ENCODE measurements at places on chromosomes 2 and 18.

- DNase-seq: no peak
These were observed 141.0 kb downstream of the THADA start for GRCh38 chr2:43454791-43455190.

DNA sequence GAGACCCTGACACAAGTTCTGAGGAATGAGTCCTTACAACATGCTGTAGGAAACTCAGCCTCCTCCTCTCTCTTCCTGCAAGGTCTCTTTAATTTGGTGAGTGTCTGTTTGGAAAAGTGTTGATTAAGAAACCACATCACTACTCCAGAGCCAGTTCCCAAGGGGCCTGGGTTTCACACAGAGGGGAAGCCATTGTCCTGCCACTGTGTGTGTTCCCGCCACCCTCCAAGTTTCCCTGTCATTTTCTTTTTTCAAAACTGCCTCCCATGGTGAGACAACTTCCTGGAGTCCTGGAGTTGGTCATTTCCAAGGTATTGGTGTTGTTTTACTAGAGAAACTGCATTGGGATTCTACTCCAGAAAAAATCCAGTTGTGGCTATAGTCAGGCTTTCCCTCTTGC, 232.0 kb upstream of the PARD3B start:
- DNase-seq: peak; percentile 57

DNA sequence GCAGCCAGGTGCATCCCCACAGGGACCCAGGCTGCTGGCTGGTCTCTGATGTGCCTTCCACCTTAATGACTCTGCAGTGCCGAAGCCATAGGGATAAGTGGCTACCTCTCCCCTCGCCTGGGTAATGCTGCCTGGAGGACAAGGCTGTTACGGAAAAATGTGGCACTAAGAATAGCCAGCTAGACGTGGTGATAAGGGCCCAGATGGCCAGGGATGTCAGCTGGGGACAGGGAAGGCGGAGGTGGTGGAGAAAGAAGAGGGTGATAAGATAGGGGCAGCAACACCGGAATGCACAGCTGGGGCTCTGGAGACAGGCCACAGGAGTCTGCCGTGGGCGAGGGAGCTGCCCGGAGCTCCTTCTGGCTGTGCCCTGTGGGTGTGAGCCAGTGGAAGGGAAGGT, 170.6 kb downstream of the FHOD3 start:
- no peak for DNase-seq

- DNase-seq: no peak
These were observed 200.9 kb downstream of the NYAP2 start for GRCh38 chr2:225600444-225600843.

DNA sequence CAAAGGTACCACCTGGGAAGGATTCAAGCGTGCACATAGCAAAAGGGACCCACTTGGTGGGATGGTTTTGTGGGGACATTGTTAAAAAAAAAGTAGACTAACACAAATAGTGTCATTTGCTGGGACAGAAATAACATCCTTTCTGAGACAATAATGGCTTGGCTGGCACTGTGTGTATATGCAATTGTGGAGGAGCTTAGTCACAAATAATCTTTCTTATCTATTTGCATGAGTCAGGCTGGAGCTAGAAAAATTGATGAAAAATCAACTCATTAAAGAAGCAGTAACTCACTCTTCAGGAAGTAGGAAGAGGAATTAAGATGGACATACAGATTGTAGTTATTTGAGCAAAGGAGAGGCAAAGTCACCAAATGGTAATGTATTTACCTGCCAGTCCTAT, 29.5 kb upstream of the ITGB6 start:
- DNase-seq: no peak

DNA sequence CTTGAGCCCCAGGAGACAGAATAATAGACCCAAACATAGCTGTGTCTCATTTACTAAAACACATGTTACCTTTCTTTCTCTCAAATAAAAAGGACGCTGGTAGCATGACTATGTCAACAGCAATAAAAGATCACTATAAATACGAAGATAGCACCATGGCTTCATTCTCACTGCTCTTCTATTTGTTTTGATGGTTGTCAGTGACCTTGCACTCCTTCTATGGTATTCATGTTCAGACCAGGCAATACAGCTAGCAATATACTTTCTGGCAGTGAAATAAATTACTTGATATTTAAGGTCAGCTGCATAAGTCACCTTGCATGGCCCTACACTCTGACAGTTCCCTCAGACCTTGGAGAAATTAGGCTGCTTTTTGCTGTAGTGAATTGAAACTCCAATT, 263.2 kb upstream of the CDH7 start:
- no peak for DNase-seq

- DNase-seq: no peak
These were observed 16.5 kb upstream of the ACSL3 start for GRCh38 chr2:222844323-222844722.

DNA sequence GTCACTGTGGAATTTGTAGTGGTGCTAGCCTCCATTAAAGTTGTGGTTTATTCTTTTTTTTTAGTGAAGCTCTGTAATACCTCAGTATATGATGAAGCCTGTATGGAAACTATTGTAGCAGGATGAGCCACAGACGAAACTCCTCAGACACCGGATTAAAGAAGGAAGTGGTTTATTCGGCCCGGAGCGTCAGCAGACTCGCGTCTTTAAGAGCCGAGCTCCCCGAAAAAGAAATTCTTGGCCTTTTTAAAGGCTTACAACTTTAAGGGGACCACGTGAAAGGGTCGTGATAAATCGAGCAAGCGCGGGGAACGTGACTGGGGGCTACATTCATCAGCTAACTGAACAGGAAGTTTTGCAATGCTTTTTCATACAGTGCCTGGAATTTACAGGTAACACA, 8.1 kb upstream of the CCL20 start:
- DNase-seq: no peak

- no peak for DNase-seq
These were observed 37.9 kb downstream of the EHD3 start for GRCh38 chr2:31271851-31272267.

DNA sequence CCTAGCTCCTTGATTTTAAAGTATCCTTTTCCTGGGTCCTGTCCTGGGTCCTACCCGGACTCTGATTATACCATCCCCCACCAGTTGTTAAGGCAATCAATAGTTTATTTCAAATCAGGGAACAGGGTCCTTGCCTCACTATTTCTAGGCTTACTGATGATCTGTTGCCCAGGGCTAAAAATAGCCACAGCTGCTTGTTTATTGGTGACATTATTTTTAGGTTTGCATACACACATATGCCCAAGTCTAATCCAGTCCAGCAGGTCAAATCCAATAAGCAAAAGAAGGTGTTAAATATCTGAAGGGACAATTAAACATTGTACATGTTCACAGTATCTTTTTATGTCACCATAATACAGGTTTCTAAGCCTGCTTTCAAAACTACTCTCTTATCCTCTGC, 66.0 kb downstream of the RAB10 start:
- DNase-seq: no peak

DNA sequence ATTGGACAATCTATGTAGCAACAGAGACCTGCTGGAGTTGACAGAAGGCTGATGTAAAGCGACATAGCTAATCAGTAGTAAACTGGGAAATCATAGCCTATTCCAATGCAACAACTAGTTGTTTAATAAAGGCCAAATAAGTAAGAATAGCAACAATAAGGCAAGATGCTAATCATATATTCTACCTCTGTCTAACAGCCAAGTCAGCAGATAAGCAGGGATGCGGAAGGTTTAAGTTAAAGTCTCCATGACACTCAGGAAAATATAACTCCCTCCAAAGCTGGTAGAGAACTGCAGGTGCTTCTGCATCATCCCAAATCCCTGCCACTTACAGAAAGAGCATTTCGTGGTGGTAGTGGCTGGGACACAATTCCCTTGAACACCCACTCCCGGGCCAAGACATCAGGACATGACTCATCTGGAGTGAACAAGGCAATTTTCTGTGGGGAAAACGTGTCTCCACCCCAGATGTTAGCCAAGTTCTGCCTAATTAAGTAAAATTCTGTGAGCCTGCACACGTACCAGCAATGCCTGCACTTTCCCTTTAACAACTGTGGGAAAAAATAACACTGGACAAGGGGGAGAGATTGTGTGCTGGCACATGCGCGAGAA, 413.6 kb upstream of the ID2 start:
- DNase-seq: no peak

DNA sequence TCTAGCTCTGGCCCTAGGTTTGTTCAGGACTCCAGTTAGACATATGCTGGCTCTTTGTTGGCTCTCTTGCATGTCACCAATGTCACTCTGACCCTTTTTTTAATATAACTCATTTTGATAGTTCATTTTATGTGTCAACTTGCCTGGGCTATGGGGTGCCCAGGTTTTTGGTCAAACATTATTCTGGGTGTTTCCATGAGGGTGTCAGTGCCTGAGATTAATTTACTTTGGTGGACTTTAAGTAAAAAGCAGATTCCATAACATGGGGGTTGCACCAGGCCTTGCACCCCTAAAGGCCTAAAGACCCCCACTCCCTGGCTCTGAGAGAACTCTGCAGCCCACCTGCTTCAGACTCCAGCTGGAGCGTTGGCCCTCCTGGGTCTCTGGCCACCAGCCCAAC, 48.1 kb upstream of the SNTG2 start:
- no peak for DNase-seq

- DNase-seq: no peak
These were observed 224.5 kb downstream of the IKZF2 start for GRCh38 chr2:212926940-212927339.

- DNase-seq: no peak
These were observed 13.1 kb upstream of the SNTG2 start for GRCh38 chr2:937530-937929.
